ENCODE measurements at places on chromosomes 1 and 21. TPM values are rescaled to one million over a fixed set of nuclear protein-coding genes. Genes with fewer than 3 reads are reported as not detected.

TBX15 gene
- 0.32 TPM for total RNA-seq

MT1HL1 gene
- total RNA-seq = not detected

ZFP69B gene
- total RNA-seq = 18.5 TPM

KAZN gene
- total RNA-seq = 8.0 TPM

CHODL gene
- total RNA-seq = 0.26 TPM

PTPN22 gene
- 0.26 TPM for total RNA-seq

OR2M3 gene
- total RNA-seq = 0.15 TPM

BLACAT1 gene
- total RNA-seq = 0.45 TPM

PSRC1 gene
- 85.2 TPM for total RNA-seq

ZNF691 gene
- 13.5 TPM for total RNA-seq

PCBP3 gene
- 25.6 TPM for total RNA-seq

CCDC18 gene
- 22.1 TPM for total RNA-seq

NUF2 gene
- total RNA-seq = 91.6 TPM
